ENCODE measurements at places on chromosomes 4 and X.

GRCh38 chrX:127124871-127125270, 305.3 kb downstream of the PRR32 start:
- DNase-seq, result no peak

- DNase-seq, result no peak
Observed at GRCh38 chrX:132968296-132968949, 10.0 kb upstream of the HS6ST2 start.

DNA sequence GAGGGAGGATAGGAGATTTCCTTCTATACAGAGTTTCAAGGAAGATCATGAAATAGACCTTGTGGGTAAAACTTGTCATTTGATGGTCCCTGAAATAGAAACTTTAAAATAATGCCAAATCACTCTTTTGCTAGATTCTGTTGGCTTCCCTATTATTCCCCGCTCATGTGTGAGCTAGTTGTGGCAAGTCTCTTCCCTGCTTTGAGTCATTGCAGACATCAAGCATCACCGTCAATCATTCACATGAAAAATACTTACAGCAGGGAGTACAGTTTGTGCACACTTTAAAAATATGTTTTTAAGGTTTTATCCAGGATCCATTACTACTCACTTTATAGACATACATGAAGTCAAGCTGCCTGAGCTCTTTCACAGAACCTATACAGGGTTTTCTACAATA, 35.2 kb upstream of the INPP4B start:
- DNase-seq, result no peak

GRCh38 chr4:70718811-70719604, 2.8 kb upstream of the RUFY3 start:
- no peak for DNase-seq

GRCh38 chr4:65805936-65806335, 135.6 kb upstream of the EPHA5 start:
- DNase-seq, result no peak
